Motor neuron (in vitro differentiated cells): ENCODE measurements at places on chromosomes 13 and 19. TPM values are rescaled to one million over a fixed set of nuclear protein-coding genes. Genes with fewer than 3 reads are reported as not detected.

ADGRE3 gene
- total RNA-seq: not detected in 2 replicates

- no peak for ATAC-seq
These were observed at the start of gene FOXA3 for GRCh38 chr19:45863840-45864628. TSS of gene FOXA3 (plus strand) at chr19:45864326. CDS start at chr19:45864457, 131 bp downstream.

NKPD1 gene
- 0.83 and 1.4 TPM in 2 replicates for total RNA-seq

ZNF225 gene
- total RNA-seq: 10.0 and 10.4 TPM in 2 replicates

GRCh38 chr13:23845105-23845725 is 44.0 kb downstream of the MIPEP start:
- no peak for ATAC-seq

ZNF221 gene
- total RNA-seq: 9.7 and 11.7 TPM in 2 replicates

GRCh38 chr13:95660981-95661581 is 15.9 kb upstream of the DNAJC3 start:
- no peak for ATAC-seq

- no peak for ATAC-seq
These were observed 307.0 kb downstream of the ZNF536 start for GRCh38 chr19:30679153-30679702.

GRCh38 chr13:22064854-22065620 is 394.2 kb downstream of the FGF9 start:
- no peak for ATAC-seq

C1QTNF9 gene
- 0.20 TPM in 1 of 2 replicates, not detected in the other for total RNA-seq

- ATAC-seq: peak; percentile 49
These were observed 2.3 kb upstream of the C1QTNF9B start for GRCh38 chr13:23899555-23899954.

DNA sequence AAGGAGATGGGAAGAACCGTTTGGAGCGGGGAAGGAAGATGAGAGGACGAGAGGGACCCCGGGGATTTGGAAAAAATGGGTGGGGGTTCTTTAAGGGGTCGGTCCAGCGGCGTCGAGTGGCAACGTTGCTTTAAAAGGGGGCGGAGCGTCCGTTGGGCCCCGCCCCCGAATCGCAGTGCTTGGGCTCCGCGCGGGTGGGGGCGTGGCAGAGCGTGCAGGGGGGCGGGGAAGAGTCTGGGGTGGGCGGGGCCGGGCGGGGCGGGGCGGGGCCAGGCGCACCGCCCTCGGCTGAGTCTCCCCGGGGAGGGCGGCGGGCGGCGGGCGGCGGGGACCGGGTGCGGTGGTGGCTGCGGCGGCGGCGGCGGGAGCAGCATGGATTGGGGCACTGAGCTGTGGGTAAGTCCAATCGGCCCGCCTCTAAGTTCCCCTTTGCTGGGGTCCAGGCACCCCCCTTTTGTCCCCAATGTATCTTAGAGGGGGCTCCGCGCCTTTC is at the start of gene TRIP10:
Gene TRIP10 (plus strand): TSS at position 291 of the 493 bp plus-strand sequence. CDS start 82 bp downstream, at position 373.
- no peak for ATAC-seq

DNA sequence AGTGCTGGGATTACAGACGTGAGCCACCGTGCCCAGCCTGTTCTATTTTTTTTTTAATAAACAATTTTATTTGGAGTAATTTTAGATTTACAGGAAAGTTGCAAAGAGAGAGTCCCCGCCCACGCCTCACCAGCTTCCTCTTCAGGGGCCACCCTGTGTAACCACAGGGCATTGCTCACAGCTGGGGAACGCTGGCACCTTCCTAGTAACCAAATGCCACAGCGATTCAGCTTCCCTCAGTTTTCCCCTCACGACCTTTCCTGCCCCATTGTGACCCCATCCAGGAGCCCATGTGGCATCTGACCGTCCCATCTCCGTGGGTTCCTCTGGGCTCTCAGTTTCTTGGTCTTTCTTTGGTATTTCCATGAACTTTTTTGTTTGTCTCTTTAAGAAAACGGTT is 83.9 kb downstream of the GNG7 start:
- ATAC-seq: no peak

DNA sequence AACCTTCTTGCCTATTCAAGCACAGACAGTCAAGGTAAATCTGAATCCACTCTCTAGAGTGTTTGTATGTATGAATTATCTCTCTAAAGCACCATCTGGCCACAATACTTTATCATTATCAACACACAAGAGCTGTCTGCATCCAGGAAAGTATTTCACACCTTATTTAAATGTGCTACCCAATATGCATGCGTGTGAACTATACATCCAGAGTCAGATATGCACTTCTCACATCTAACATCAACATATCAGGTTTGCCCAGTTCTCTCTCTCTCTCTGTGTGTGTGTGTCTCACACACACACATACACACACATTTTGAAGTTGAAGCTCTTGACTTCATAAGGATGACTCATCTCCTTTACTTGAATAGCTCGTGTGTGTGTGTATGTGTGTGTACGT is 697.5 kb upstream of the PCDH20 start:
- ATAC-seq: peak; percentile 52
